Mesothelial cell of epicardium (in vitro differentiated cells): ENCODE measurements at places on chromosomes 13 and 19.

GRCh38 chr13:77329911-77330584, 3.2 kb upstream of the MYCBP2 start:
- no peaks in the 10 kb centered on the region for H3K36me3 ChIP-seq
- peaks cover 4% of the 10 kb centered on the region for H3K27me3 ChIP-seq
- H3K27ac ChIP-seq: peak overlapping the region; percentile 93

GRCh38 chr13:47845981-47846380, 155.1 kb downstream of the SUCLA2 start:
- H3K4me1 ChIP-seq: no peaks in the 10 kb centered on the region
- no peaks in the 10 kb centered on the region for H3K27me3 ChIP-seq
- no peak overlapping the region for H3K4me3 ChIP-seq

- H3K36me3 ChIP-seq: peaks cover 3% of the 10 kb centered on the region
- no peaks in the 10 kb centered on the region for H3K27me3 ChIP-seq
- H3K4me3 ChIP-seq: no peak overlapping the region
- peaks cover 48% of the 10 kb centered on the region for H3K4me1 ChIP-seq
These were observed 55.8 kb downstream of the PEPD start for GRCh38 chr19:33465834-33466233.

GRCh38 chr13:43905435-43906031, 25.8 kb downstream of the LACC1 start:
- no peak for DNase-seq
- H3K4me3 ChIP-seq: no peak overlapping the region
- no peak overlapping the region for H3K27ac ChIP-seq
- peaks cover 9% of the 10 kb centered on the region for H3K4me1 ChIP-seq

GRCh38 chr13:106349080-106349931, 186.2 kb downstream of the EFNB2 start:
- H3K4me3 ChIP-seq: peak overlapping the region; percentile 72
- peak overlapping the region; percentile 72 for H3K27ac ChIP-seq
- peaks cover 6% of the 10 kb centered on the region for H3K27me3 ChIP-seq
- DNase-seq: no peak
- peaks cover 38% of the 10 kb centered on the region for H3K4me1 ChIP-seq

GRCh38 chr13:72489751-72490150, 237.7 kb downstream of the MZT1 start:
- peaks cover 2% of the 10 kb centered on the region for H3K36me3 ChIP-seq
- no peak overlapping the region for H3K4me3 ChIP-seq
- no peak for DNase-seq
- H3K4me1 ChIP-seq: no peaks in the 10 kb centered on the region
- no peaks in the 10 kb centered on the region for H3K27me3 ChIP-seq

- H3K4me1 ChIP-seq: peaks cover 52% of the 10 kb centered on the region
- H3K27me3 ChIP-seq: no peaks in the 10 kb centered on the region
- H3K36me3 ChIP-seq: no peaks in the 10 kb centered on the region
- DNase-seq: no peak
- peak overlapping the region; percentile 70 for H3K27ac ChIP-seq
- H3K4me3 ChIP-seq: no peak overlapping the region
These were observed 182.7 kb upstream of the TSC22D1 start for GRCh38 chr13:44758630-44759383.

GRCh38 chr13:76745261-76746200, 140.7 kb downstream of the KCTD12 start:
- H3K27ac ChIP-seq: no peak overlapping the region
- no peak overlapping the region for H3K4me3 ChIP-seq
- no peaks in the 10 kb centered on the region for H3K4me1 ChIP-seq
- no peaks in the 10 kb centered on the region for H3K36me3 ChIP-seq
- no peak for DNase-seq

DNA sequence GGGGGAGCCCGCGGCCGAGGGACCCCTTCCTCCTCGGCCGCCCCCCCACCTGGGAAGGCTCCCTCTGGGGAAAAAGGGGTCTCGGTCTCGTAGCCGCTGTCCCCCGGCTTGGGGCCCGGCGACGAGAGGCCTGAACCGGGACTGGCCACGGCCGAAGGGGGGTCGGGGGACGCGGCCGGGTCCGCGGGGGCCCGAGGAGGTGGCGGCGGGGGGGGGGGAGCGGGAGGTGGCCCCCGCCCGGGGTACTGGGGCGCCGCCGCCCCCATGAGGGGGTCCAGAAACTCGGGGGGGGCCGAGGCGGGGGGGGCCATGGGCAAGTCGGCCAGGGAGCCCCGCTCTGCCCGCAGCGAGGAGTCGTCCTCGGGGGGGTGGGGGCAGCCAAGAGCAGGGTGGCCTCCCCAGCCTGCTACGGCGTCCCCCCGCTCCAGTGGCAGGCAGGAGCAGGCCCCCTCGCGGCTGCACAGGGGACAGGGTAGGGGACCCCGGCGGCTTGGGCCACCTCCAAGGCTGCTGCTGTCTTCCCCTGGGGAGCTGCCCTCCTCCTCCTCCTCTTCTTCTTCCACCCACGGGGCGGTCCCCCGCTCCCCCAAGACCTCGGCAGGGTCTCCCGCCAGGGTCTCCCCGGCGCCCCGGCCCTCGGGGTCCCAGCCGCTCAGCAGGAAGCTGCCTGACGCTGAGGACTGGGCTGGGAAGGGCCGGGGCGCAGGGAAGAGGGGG, 12.9 kb downstream of the LMTK3 start:
- H3K4me1 ChIP-seq: peaks cover 35% of the 10 kb centered on the region
- no peaks in the 10 kb centered on the region for H3K27me3 ChIP-seq
- no peak for DNase-seq
- H3K4me3 ChIP-seq: no peak overlapping the region
- H3K27ac ChIP-seq: no peak overlapping the region
- H3K36me3 ChIP-seq: no peaks in the 10 kb centered on the region

DNA sequence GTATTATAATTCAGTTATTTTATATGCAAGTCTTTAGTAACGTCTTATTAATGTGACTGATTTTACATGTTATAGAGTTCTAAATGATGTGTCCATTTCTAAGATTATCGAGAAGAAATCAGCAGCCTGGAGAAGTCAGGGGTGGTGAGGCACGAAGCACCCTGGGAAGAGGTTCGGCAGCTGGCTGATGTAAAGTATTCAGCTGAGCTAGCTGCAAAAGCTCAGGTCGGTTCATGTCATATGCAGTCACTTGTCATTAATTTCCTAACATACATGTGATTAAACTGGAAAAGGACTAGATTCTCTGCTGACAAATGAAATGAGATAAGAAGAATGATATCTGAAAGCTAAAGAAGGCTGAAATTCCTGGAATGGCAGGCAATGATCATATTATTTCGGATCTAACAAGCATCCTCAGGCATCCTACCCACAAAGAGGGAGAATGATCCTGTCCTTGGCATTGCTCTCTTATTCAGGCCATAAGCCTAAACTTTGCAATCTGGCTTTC, 383.0 kb upstream of the SLITRK1 start:
- H3K4me3 ChIP-seq: no peak overlapping the region
- H3K27me3 ChIP-seq: no peaks in the 10 kb centered on the region
- H3K36me3 ChIP-seq: no peaks in the 10 kb centered on the region
- DNase-seq: no peak

DNA sequence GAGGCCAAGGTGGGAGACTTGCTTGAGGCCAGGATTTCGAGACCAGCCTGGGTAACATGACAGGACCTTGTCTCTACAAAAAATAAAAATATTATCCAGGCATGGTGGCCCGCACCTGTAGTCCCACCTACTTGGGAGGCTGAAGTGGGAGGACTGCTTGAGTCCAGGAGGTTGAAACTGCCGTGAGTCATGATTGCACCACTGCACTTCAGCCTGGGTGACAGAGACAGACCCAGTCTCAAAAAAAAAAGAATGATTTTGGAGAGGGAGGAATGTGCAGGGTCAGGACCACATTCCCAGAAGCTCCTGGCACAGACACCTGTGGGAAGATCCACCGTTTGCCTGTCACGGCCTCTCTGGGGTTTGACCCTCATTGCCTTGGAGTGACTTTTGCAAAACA, 9.3 kb upstream of the BAX start:
- H3K27ac ChIP-seq: no peak overlapping the region
- no peaks in the 10 kb centered on the region for H3K27me3 ChIP-seq
- no peaks in the 10 kb centered on the region for H3K4me1 ChIP-seq
- peaks cover 12% of the 10 kb centered on the region for H3K36me3 ChIP-seq
- DNase-seq: no peak

DNA sequence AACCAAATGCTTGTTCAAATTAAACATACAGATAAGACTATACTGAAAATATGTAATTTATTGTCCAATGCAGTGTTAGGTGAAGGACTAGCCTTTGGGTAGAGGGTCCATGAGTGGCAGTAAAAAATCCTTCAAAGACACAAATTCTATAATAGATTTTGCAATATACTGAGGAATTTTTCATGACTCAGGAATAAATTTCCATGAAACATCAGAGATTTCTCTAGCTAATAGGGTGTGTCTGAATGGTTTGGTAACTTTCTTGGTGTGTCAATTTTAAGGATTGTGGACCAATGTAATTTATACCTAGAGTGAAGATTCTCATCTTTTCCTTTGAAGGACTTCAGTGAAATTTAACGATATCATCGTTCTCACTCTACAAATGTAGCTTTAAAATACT, 546.7 kb downstream of the SLITRK5 start:
- DNase-seq: no peak
- no peaks in the 10 kb centered on the region for H3K27me3 ChIP-seq
- peaks cover 16% of the 10 kb centered on the region for H3K4me1 ChIP-seq
- no peaks in the 10 kb centered on the region for H3K36me3 ChIP-seq

GRCh38 chr13:52864941-52865340, 16.5 kb upstream of the PCDH8 start:
- DNase-seq: no peak
- peaks cover 14% of the 10 kb centered on the region for H3K27me3 ChIP-seq
- H3K4me1 ChIP-seq: peaks cover 6% of the 10 kb centered on the region
- no peak overlapping the region for H3K4me3 ChIP-seq

DNA sequence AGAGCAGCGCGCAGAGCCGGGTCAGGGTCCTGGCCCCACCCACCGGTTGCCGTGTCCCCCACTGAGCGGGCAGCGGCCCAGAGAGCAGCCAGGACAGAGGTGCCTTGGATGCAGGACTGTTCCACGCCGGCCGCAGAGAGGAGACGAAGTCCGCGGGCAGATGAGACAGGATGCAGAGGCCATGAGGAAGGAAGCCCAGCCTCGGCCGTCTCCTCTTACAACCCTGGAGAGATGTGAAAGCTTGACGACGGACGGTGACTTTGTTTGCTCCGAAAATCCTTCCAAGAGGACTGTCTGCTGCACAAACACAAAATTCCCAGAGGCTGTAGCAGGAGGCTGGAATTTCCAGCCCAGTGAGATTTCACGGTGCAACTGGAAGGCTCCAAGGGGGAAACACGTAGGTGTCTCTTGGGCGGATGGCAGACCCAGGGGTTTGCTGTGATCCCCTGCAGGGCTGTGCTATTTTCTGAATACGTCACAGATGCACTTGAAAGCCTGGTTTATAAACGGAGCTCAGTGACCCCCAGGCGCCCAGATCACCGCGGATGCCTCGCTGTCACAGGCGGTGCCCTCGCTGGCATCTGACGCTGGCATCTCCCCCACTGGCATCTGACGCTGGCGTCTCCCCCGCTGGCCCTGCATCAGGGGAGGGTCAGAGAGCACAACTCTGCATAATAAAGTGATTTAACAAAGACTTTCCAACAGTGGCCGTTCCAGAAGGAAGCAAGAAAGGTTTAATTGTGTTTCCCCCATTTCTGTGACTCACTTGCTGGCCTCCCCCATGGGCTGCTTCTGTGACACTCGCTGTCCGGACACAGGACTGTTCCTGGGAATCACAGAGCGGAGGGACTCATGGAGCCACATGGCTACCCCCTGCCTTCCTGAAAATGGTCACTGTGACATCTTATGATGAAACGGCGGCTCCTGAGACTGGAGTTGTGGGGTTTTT, 62.0 kb upstream of the C13orf46 start:
- H3K27me3 ChIP-seq: no peaks in the 10 kb centered on the region
- no peak overlapping the region for H3K27ac ChIP-seq
- H3K4me3 ChIP-seq: no peak overlapping the region
- peaks cover 2% of the 10 kb centered on the region for H3K36me3 ChIP-seq
- peaks cover 23% of the 10 kb centered on the region for H3K4me1 ChIP-seq

GRCh38 chr13:75739244-75739868, 103.2 kb downstream of the LMO7 start:
- H3K4me1 ChIP-seq: peaks cover 10% of the 10 kb centered on the region
- no peak overlapping the region for H3K4me3 ChIP-seq
- no peaks in the 10 kb centered on the region for H3K27me3 ChIP-seq
- DNase-seq: no peak
- H3K27ac ChIP-seq: no peak overlapping the region

- H3K27ac ChIP-seq: peak overlapping the region; percentile 96
- peaks cover 14% of the 10 kb centered on the region for H3K36me3 ChIP-seq
- peaks cover 2% of the 10 kb centered on the region for H3K27me3 ChIP-seq
- peak overlapping the region; percentile 91 for H3K4me3 ChIP-seq
These were observed 568 bp downstream of the POLR2I start for GRCh38 chr19:36113894-36114720.

DNA sequence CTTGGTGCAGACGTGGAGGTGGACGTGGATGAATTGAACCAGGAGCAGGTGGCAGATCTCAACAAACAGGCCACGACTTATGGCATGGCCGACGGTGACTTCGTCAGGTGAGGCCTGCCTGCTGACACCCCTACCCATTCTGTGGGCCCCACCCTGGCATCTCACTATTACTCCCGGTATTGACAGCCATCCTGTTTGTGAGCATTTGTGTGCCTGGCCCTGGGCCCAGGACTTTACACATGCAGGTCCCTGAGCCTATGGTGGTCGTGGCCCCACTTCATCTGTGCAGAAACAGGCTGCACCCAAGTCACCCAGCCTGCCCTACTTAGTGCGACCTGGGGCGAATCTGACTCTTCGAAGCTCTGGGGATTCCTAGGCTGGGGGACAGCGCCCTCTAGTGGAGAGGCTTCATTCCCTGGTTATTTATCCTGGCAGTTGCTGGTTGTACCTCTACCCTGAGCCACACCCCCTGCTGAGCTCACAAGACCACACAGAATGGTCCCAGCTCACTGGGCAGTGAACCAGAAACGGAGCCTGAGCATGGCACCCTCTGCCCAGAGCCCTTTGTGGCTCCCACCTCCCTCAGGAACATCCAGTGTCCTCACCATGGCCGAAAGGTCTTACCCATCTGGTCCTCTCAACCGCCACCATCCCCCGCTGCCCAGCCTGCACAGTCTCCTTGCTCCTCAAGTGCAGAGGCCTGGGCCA, 16.9 kb downstream of the ZNF296 start:
- no peaks in the 10 kb centered on the region for H3K4me1 ChIP-seq
- peak; percentile 54 for DNase-seq
- no peak overlapping the region for H3K27ac ChIP-seq
- H3K36me3 ChIP-seq: peaks cover 43% of the 10 kb centered on the region
- H3K27me3 ChIP-seq: no peaks in the 10 kb centered on the region
